ENCODE measurements at places on chromosomes 5 and 9.

- no peak for DNase-seq
These were observed 52.1 kb upstream of the PAPPA start for GRCh38 chr9:116101516-116101915.

GRCh38 chr9:77593528-77593927 is 54.6 kb downstream of the GNA14 start:
- DNase-seq, result no peak

DNA sequence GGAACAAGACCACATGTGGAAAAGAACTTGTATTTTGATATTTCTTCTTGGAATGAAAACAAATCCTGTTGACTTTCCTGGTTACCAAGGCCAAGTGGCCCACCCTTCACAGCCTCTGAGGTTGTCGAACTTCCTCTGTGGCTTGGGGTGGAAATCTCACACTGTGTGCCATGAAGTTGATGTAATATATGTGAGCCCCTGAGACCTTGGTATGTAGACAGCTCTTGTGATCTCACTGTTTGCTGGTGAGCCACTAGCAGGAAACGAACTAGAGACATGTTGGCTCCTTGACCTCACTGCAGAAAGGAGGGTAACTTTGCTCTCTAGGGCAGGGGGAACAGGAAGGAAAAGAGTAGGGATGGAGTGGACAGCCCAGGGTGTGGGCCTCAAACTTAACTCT is 159.4 kb downstream of the ARHGAP26 start:
- DNase-seq, result no peak

DNA sequence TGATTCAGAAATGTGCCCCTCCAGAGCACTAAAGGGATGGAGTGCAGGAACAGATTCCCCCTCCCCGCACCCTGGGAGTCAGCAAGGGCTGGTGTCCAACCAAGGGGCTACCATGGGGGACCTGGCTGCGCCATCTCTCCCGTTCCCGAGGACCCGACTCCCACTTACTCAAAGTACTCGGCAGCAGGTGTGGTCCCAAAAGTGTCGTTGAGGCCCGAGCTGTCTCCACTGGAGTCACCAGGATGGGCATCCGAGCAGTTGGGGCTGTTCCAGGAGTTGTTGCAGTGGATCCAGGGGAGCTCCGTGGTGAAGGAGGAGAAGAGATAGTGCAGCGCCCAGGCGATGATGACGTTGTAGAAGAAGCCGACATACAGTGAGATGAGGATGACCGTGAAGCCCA is 12.9 kb downstream of the SLC6A3 start:
- no peak for DNase-seq

DNA sequence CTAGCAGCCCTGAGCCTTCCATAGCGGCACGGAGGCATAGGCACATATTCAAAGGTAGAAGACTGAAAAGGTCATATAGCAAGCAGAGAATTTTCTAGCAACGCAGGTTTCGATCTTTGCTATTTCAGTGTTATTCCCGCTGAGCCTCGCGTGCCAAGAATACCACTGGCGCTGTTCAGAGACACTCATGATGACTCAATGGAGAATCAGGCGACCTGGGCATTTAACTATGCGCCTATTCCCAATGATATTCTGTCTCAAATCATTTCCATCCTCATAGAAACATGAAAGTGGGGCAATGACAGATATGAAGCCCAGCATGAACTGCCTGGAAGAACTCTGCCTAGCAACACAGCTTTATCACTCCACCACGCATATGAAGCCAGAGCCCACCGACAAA is 59.9 kb downstream of the EFNA5 start:
- DNase-seq, result no peak

DNA sequence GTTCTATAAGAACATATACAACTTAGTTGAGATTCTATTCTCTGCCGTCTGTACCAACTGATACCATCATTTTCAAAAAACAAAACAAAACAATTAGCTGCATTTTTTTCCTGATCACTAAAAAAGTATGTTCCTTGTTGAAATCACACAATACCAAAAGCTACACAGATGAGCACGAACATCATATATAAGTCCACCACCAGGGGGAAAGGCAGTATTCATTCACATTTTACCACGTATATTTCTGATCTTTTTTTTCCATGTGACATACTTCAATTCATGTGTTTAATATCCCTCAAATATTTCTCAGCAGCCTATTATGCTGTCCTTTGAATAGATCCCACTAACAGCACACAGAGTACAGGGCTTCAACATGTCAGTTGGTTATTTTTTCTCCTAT is 40.6 kb downstream of the IRX2 start:
- DNase-seq, result no peak

DNA sequence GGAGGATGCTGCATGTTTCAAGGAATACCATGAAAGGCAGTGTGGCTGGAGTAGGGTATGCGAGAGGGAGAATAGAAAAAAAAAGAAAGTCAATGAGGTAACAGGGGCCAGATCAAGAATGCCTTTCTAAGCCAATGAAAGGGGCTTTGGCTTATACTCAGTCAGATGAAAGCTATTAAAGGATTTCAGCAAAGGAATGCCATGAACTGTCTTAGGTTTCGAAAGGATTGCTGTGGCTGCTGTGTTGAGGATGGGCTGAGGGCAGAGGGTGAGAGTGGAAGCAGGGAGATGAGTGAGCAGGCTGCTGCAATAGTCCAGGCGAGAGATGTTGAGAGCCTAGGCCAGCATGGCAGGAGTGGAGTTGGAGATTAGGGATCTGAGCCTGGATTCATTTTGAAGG is 135.4 kb upstream of the CKMT2 start:
- no peak for DNase-seq

- DNase-seq, result no peak
These were observed 176.7 kb downstream of the PRDM9 start for GRCh38 chr5:23684103-23684502.

DNA sequence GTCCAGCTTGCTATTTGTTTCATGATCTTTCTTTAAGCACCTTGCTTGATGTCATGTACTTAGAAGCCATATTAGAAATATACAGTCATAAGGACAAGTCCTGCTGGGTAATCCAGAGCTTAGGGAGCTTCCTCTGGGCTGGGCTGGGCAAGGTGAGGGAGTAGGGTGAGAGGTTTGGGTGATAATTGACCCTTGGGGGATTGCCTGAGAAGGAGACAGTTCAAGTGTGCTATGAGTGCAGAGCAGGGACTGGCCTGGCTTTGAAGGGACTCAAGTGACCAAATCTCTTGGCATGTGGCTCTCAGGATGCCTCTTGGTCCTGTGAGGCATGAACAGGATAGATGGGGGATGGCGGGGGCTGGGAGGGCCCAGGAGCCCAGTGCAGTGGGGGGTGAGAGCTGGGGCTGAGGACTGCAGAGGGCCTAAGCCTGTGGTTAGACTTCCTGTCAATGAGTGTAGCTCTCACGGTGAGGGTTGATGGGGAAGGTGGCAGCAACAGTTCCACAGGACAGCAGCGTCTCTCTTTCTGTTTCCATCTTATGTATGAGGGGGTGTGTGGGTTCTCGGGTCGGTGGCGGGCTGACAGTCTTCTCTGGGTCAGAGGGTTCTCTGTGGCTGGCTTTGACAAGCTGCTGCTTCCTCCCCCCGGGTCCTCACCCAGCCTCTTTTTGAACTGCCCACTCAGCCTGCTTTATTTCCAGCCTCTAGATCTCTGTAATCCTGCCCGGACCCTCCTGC is 53.5 kb downstream of the RGS3 start:
- no peak for DNase-seq

- DNase-seq, result no peak
These were observed 37.2 kb downstream of the ENC1 start for GRCh38 chr5:74603376-74603775.

DNA sequence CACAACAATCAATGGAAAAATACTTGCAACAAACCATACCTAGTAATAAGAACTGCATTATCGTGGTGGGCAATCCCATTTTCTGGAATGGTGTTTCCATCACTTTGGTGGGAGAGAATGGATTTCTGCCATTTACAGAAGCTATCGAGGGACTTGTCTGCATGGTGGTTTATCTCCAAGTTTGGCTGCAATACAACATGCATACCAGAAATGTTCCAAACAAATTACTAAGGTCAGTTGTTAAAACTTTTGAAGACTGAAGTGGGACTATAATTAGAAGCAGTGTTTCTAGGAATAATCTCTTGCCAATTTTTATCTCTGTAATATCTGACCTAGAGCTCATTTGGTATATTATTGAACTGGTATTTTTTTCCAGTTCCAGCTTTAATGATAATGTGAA is 30.3 kb downstream of the ADAMTS6 start:
- no peak for DNase-seq

DNA sequence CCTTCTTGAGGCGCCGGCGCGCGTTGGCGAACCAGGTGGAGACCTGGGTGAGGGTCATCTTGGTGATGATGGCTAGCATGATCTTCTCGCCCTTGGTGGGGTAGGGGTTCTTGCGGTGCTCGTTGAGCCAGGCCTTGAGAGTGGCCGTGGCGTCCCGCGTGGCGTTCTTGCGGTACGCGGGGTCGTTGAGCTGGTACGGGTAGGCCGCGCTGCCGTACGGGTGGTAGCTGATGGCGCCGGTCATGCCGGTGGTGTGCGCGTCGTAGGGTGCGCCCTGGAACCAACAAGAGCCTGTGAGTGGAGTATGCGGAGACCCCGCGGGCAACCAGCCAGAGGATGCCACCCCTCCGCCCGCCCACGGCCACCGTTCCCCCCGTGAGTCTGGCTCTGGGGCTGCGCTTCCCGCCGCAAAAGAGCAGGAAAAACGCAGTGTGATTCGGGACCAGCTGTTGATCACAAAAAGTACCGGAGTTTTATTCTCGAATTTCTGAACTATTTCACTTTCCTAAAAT is 1.9 kb downstream of the IRX2 start:
- DNase-seq, result no peak

GRCh38 chr9:84691634-84692033 is 22.1 kb downstream of the NTRK2 start:
- no peak for DNase-seq

DNA sequence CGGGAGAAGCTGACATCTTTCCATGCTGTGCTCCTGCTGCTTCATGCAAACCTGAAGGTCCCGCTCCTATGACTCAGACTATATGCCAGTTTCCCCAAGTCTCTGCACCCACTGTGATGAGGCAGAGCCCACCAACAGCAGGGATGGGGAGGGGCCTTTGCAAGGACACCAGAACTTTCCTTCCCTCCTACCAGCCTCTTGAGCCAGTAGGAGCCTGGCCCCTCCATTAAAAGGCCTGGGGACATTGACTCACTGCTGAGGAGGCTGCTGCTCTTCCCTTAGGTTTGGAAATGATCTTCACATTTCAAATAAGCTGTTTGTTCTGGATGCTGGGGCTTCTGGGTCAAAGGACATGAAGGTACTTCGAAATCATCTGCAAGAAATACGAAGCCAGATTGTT is 26.1 kb upstream of the CTSL start:
- no peak for DNase-seq

DNA sequence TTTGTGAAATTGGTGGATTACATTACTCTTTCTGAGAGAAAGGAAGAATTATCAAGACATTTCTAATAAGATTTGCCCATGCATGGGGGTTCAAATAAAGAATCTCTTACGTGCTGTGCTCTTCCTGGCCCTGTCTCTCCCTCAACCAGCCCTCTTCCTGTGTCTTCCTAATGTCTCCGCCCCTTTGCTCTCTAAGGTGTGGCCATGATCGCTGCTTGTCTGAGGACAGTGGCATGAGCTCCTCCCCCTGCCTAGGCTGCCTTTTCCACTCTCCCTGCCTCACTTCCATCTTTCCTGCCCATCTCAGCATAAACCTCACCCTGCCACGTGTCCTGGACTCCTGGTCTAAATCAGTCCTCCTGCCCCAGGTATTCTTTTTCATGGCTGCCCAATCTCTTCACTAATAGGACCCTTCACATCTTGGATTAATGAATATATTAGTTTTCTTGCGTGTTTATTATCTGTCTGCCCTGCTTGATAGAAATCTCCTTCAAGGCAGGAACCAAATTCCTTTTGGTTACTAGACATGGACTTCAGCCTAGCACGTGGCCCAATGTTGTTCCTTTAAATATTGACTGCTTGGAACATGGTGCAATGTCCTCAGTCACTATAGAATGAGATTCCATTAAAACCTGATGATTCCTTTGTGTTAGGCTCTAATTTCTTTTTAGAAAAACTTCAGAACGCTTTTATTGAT is 122.3 kb downstream of the MTRR start:
- no peak for DNase-seq

DNA sequence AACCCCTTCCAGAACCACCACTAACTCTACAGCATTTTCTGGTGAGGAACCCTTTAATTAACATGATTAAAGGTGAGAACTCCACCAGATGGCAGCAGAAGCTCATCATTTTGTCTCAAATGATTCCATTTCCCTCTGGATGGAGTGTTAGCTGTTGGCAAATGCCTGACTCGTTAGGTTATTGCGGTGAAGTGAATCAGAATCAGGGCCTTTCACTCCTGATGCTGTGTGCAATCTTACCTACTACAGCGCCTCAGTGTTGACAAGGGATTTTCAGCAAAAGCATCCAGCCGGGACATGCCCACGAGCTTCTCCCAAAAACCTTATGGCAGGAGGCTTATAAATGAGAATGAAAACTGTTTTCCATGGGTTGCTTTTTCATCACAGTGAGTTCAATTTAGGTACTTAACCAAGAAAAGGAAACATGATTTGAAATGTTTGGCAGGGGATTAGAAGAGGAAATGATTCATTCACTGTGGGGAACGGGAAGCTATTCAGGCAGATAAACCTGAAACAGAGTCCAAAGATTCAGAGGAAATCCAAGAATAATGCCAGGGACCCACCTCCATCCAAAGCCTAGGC is 48.0 kb upstream of the CAST start:
- peak; percentile 76 for DNase-seq

GRCh38 chr5:157648275-157648990 is 3.8 kb downstream of the SOX30 start:
- DNase-seq, result no peak

- DNase-seq, result no peak
These were observed 230.9 kb downstream of the FAM114A2 start for GRCh38 chr5:153807801-153808200.

GRCh38 chr5:153158608-153159007 is 331.9 kb upstream of the GRIA1 start:
- no peak for DNase-seq

DNA sequence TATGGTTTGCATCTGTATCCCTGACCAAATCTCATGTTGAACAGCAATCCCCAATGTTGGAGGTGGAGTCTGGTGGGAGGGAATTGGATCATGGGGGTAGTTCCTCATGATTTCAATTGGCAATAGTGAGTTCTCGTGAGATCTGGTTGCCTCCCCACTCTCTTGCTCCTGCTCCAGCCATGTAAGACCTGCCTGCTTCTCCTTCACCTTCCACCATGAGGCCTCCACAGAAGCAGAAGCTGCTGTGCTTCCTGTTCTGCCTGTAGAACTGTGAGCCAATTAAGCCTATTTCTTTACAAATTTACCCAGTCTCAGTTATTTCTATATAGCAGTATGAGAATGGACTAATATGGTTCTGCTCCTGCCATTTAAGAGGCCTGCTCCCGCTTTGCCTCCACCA is 32.9 kb downstream of the SCAI start:
- DNase-seq, result no peak

- DNase-seq, result no peak
These were observed 76.7 kb upstream of the SPOCK1 start for GRCh38 chr5:137575847-137576246.

- DNase-seq, result no peak
These were observed 7.6 kb downstream of the FYB1 start for GRCh38 chr5:39211773-39212172.
